GM12878 (cell line): ENCODE measurements at places on chromosomes 6 and 20. TPM values are rescaled to one million over a fixed set of nuclear protein-coding genes. Genes with fewer than 3 reads are reported as not detected.

DNA sequence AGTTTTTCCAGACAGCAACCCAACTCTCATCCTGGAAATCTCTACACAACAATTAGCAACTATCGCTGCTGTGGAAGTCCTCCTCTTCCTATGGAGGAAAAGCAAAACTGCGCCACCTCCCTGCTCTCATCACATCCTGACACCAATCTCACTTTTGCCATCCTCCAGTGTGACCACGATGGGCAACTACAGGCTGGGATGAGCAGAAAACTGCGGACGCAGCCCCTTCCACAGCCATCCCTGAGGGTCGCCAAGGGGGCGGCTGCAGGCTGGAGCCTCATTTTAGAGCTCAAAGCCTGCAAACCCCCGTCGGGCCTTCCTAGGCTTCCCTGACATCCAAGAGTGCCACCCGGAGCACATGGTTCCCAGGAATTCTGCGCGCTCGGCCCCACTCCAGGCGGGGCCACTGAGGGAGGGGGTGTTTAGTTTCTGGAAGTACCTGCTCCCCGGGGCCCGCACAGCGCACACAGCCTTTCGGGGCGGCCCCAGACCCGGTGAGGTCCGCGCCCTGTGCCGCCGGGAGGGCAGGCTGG, 1.2 kb downstream of the TCFL5 start:
- no peak for DNase-seq

Gene NEURL2
- total RNA-seq: 4.7 and 5.7 TPM in 2 replicates

Gene PLCB4
- 0.05 TPM in 1 of 2 replicates, not detected in the other for total RNA-seq

DNA sequence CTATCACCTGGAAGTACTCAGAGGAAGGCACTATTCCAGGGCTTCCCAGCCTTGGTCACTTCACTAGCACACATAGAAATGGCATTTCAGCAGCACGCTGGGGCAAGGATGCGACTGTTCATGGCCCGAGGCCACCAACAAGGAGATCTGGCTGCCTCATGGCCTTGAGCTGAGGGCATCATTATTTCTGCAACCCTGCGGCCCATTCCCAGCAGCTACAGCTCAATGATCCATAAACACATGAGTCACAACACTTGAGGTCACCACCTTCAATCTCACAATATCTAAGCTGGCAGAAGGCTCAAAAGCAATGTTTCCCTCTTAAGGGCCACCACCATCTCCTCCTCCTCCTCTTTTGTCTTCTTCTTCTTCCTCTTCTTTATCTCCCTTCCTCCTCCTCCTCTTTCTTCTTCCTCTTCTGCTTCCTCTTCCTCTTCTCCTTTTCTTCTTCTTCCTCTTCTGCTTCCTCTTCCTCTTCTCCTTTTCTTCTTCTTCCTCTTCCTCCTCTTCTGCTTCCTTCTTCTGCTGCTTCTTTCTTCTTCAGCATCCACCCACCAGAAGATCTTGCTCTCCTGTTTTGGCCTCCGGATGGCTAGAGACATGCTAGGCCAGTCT, 382.9 kb upstream of the CNR1 start:
- no peak for DNase-seq

GRCh38 chr20:15316556-15316955, 979.1 kb upstream of the FLRT3 start:
- DNase-seq: no peak

DNA sequence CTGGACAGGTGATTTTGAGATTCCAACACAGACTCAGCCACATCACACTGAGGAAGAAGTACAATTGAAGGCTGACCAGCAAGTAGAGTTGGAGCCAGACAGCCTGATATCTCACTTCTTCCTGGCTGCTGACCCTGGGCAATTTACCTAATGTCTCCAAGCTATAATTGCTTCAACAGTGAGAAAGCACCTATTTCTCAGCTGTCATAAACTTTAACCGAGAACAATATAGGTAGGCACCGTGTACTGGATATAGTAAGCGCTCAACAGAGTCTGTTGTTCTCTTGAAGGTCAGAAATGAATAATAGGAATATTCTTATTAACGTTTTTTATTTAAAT, 28.3 kb downstream of the STX7 start:
- no peak for DNase-seq

DNA sequence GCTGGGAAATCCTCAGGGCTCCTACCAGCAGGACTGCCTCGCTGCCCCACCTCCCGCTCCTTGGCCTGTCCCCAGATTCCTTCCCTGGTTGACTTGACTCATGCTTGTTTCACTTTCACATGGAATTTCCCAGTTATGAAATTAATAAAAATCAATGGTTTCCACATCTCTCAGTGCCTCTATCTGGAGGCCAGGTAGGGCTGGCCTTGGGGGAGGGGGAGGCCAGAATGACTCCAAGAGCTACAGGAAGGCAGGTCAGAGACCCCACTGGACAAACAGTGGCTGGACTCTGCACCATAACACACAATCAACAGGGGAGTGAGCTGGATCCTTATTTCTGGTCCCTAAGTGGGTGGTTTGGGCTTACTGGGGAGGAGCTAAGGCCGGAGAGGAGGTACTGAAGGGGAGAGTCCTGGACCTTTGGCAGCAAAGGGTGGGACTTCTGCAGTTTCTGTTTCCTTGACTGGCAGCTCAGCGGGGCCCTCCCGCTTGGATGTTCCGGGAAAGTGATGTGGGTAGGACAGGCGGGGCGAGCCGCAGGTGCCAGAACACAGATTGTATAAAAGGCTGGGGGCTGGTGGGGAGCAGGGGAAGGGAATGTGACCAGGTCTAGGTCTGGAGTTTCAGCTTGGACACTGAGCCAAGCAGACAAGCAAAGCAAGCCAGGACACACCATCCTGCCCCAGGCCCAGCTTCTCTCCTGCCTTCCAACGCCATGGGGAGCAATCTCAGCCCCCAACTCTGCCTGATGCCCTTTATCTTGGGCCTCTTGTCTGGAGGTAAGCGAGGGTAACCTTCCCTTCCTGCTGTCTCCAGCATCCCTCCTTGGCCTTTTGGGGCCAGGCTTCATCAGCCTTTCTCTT, at the start of gene CFB:
CFB (plus strand) TSS at position 589 of the 863 bp plus-strand sequence; CDS start at position 716, 127 bp downstream.
- no peak for DNase-seq
